Stimulated activated CD8-positive, alpha-beta memory T cell treated with anti-CD3 and anti-CD28 coated beads, Interleukin-4, amount 100 ng/mL, for 1 hour (primary cell): ENCODE measurements at places on chromosomes 5 and 9.

DNA sequence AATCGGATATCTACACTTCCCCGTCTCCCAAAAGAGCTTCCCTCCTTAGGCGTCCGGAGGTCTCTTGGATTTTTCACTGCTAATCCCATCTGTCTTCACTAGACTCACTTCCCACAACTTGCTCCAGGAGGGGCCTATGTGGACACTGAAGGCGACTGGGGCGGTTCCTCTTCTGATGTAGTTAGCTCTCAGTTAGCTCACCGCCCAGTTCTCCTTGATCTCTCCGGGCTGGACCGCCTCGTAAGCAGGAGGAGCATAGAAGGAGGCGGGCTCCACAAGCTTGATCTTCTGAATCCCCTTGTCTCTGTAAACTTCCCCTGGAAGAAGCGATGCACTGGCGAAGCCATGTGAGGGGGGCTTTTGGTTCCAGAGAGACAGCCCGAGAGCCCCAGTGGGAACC, 112.0 kb upstream of the SELENOP start:
- DNase-seq = no peak

- DNase-seq = no peak
Observed at GRCh38 chr5:72499730-72500129, 7.5 kb downstream of the ZNF366 start.

- no peak for DNase-seq
Observed at GRCh38 chr5:143145243-143146160, 258.0 kb downstream of the NR3C1 start.

- DNase-seq = no peak
Observed at GRCh38 chr5:64834037-64834436, 65.3 kb downstream of the CWC27 start.
